ENCODE measurements at places on chromosomes 5 and 9.

DNA sequence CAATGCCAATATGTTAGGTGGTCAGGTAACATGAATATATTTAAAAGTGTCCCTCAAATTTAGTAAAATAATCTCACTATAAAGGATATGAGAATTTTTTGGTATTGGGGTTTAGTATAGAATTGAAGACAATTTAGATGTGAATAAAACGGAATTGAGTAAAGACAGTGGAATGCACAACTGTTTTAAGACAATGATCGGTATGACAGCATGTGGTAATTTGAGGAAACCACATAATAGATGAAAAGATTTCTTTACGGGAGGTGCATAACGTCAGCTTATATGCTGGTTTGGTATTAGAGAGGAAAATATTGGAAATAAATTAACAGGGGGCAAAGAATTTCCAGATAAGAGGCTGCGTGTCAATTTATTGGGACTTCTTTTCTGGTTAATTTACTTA, 1043.2 kb downstream of the CDH18 start:
- DNase-seq, result no peak

DNA sequence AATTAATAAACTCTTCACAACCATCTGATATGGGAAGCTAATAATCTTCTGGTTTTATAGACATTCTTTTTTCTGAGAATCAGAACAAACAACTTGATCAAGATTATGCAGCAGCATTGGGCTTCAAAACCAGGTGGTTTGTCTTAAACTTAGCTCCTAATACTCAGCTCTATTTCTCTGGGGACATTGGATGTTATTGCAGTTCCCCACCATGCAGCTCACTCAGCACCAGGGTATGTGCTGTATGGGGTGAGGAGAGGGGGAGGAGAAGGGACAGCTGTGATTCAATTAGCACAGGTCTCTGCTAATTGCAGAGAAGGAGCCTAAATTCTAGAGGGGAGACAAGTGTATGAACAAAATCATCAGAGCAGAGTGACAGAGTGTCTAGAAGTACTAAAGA, 210.7 kb upstream of the TNC start:
- no peak for DNase-seq

DNA sequence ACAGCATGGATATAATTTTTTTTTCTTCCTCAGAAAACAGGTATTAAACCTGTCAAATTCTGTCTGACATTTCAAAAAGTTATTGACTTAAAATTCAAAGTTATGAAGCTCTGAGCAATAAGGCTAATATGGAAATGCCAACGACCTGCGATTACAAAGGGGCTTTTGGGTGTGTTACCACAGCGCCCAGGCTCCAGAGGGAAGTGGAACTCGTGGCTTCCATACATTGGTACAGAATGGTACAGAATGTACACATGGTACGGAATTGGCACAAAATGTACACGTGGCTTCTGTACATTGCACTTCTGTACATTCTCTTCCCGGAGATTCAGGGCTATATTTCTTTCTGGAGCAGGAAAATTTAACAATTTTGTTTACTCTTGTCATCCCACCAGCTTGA, 225.1 kb upstream of the TBCA start:
- DNase-seq, result no peak

- no peak for DNase-seq
Observed at GRCh38 chr5:62306896-62307689, 1.1 kb downstream of the KIF2A start.

DNA sequence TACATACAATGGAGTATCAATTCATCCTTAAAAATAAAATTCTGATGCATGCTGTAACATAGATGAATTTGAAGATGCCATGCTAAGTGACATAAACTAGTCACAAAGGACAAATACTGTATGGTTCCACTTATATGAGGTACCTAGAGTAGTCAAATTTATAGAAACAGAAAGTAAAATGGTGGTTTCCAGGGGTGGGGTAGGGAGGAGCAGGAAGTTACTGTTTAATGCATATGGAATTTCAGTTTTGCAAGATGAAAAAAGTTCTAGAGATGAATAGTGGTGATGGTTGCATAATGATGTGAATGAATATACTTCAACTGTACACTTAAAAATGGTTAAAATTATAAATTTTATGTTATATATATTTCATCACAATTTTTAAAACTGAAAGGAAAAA, 57.3 kb upstream of the FNIP1 start:
- DNase-seq, result no peak

DNA sequence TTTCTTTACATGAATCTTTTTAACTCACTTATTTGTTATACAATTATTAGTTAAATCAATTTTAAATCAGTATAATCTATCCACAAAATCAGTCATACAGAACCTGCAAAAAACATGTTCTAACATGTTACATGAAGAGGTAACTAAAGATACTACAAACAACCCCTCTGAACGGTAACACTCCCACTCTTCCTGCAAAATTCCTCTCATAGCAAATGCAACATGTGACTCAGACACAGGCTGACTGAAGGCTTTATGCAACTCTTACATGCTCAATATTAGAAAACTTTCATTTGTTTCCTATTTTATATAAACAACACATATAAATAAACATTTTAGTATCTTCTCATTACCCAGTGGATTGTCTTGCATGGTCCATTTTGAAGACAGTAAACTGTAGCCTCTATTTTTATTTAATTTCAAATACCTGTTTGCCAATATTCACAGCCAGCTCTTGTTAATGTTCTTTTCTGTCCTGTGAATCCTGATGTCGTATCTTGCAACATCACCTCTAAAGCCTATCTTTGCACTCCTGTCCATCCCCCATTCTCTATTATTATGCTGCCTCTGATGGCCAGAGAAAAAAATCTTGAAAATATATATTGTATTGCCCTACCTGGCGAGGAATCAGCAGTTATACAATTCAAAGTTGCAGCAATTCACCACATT, 100.5 kb upstream of the CCDC152 start:
- no peak for DNase-seq

DNA sequence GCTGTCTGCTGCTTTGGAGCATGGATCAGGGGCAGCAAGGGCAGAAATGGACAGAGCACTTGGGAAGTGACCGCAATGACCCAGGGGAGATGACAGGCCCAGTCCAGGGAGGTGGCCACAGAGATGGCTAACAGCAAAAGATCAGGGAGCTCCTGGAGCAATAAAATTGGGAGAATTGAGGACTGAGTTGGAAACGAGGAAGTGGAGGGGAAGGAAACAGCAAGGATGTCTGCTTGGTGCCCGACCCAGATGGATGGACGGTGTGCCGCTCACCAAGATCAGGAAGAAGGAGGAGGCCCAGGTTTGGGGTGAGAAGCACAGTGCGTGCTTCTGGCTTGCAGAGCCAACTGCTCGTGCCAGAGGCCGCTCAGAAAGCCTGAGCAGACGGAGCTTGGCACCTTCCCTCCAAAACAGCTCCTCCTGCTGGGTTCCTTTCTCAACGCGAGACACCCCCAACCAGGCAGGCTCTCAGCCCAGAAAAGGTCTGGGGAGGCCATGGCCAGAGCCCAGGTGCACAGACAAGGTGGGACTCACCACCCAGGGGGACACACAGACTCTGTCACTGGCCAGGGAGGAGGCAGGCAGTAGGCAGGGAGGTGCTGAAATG, 1.7 kb upstream of the SLC34A1 start:
- DNase-seq, result no peak
